ENCODE measurements at places on chromosomes 5 and 9. TPM values are rescaled to one million over a fixed set of nuclear protein-coding genes. Genes with fewer than 3 reads are reported as not detected.

Gene GTF2H2C
- 17.3 TPM for polyA plus RNA-seq

Gene OR13C2
- not detected for polyA plus RNA-seq

Gene GABRA6
- polyA plus RNA-seq: not detected

Gene ATOSB
- 3.4 TPM for polyA plus RNA-seq

GRCh38 chr5:76620166-76620565 is 3.0 kb downstream of the F2RL2 start:
- DNase-seq: no peak

GRCh38 chr9:90795084-90795483 is 6.5 kb upstream of the SYK start:
- DNase-seq: no peak
